ENCODE measurements at places on chromosomes 6 and 20. TPM values are rescaled to one million over a fixed set of nuclear protein-coding genes. Genes with fewer than 3 reads are reported as not detected.

ENPP1 gene
- total RNA-seq = 64.0 TPM

NEURL2 gene
- total RNA-seq = 1.9 TPM

TUBB1 gene
- total RNA-seq = 2.4 TPM

TNFRSF6B gene
- not detected for total RNA-seq

CD83 gene
- 5.5 TPM for total RNA-seq

LY6G6C gene
- 3.1 TPM for total RNA-seq

CLIC5 gene
- 3.6 TPM for total RNA-seq

ATAT1 gene
- 1.9 TPM for total RNA-seq

RHAG gene
- total RNA-seq = not detected

TMC2 gene
- total RNA-seq = 1.4 TPM

HRH3 gene
- total RNA-seq = not detected

RPRD1B gene
- 96.8 TPM for total RNA-seq

IMPG1 gene
- 1.2 TPM for total RNA-seq

OR2B6 gene
- not detected for total RNA-seq

BACH2 gene
- total RNA-seq = 7.9 TPM

SOX4 gene
- 48.2 TPM for total RNA-seq

MCHR2 gene
- 12.8 TPM for total RNA-seq

SLC22A2 gene
- total RNA-seq = 1.9 TPM

HLA-DRB5 gene
- total RNA-seq = 2.9 TPM

PACSIN1 gene
- 0.72 TPM for total RNA-seq

C20orf141 gene
- not detected for total RNA-seq

RSPO4 gene
- total RNA-seq = not detected

HAO1 gene
- not detected for total RNA-seq

GSTA2 gene
- 3.4 TPM for total RNA-seq

PACRG gene
- total RNA-seq = 0.96 TPM

NCOA6 gene
- total RNA-seq = 10.8 TPM

EGFL8 gene
- 1.9 TPM for total RNA-seq

SLC22A1 gene
- 1.7 TPM for total RNA-seq

PRL gene
- 0.48 TPM for total RNA-seq

TBX18 gene
- 43.6 TPM for total RNA-seq

TRIM31 gene
- 1.7 TPM for total RNA-seq
